ENCODE measurements at places on chromosomes 2 and 18.

GRCh38 chr2:67840460-67841068, 222.2 kb downstream of the C1D start:
- no peak for DNase-seq

GRCh38 chr2:239730897-239731296, 294.2 kb downstream of the NDUFA10 start:
- DNase-seq: no peak

- no peak for DNase-seq
These were observed 72.2 kb downstream of the BCL2L11 start for GRCh38 chr2:111192776-111193368.

DNA sequence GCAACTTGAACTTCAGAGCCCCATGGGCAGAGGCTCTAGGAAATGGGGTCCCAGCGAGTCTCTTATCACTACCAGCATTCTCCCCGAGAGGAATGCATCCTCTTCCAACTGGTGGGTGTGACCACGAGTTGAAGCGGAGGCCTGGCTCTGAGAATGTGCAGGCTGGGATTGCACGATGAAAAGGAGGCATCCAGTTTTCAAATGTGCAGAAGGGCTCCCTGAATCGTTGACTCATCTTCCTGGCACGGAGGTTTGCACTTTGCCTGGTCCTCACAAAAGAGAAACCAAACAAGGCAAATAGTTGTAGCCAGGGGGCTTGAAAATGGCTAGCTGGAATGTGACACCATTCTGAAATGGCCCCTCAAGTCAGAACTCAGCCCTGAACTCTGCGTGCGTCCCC, 216.7 kb downstream of the GLI2 start:
- DNase-seq: no peak

- peak; percentile 63 for DNase-seq
These were observed 35.3 kb downstream of the GALNT1 start for GRCh38 chr18:35616664-35617423.

DNA sequence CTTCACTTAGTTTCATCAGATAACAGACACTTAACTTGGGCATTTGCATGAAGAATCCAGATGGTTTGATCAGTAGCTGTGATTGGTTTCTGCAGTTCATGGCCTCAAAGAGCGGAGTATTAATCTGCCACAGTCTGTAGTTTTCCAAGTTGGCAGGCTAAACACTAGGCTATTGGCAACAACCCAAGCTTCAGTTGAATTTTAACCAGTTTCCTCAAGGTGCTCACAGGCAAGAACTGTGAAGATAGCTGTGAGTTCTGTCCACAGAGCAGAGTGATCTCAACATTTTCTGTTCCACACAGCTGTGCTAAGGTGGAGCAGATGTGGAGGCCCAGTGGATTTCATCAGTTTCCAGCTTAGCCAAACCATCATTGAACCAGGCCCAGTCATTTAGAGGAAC, 469.5 kb upstream of the LINC00305 start:
- DNase-seq: no peak

- no peak for DNase-seq
These were observed 9.4 kb downstream of the NEU4 start for GRCh38 chr2:241818229-241818942.

GRCh38 chr2:56508662-56509061, 324.9 kb downstream of the CCDC85A start:
- no peak for DNase-seq

DNA sequence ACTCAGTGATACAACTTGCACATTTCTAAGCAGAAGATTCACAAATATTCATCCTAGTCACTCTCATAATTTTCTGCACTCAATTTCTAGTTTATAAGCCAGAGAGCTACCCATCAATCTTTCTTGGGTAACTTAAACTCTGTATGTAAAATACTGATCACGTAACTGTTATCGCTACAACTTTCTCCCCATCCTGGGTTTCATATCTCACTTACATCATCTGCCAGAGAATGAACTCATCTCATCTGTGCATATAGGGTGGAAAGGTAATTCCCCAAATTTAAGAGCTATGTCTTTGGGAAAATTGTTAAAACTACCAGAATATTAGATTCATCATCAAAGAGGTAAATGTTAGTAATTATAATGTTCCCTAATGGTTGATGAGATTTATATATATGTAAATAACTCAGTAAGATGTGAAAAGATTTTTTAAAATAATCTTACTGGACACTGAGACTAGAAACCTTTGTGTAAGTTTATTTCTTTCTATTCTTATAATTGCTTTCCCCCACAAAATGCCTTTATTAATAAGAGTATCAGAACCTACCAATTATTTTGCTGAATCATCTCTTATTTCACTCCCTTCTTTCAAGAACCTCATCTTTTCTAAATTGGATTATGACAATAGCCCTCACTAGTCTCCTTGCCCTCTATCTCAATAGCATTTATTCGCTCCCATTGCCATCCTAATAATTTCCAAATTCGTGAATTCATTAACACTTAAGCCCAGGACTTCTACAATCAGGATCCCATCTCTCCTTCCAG, 729.0 kb downstream of the EPHA4 start:
- no peak for DNase-seq

GRCh38 chr2:109457794-109458193, 156.0 kb downstream of the SEPTIN10 start:
- no peak for DNase-seq

DNA sequence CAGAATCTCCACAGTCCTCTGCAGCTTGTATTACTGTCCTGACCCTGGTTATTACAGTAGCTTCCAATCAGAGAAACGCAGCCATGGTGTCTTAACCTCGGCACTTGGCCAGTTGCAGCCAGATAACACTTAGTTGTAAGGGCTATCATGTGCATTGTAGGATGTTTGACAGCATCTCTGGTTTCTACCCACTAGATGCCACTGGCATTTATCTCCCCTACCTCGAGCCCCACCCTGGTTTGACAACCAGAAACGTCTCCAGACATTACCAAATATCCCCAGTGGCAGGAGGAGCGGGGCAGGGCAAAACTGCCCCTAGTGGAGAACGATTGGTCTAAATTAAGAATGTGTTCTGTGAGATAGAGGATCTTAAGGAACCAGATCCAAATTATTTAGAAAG, 13.1 kb downstream of the DSG2 start:
- DNase-seq: no peak

GRCh38 chr2:163132850-163133249, 294.3 kb upstream of the KCNH7 start:
- no peak for DNase-seq

- no peak for DNase-seq
These were observed 61.4 kb downstream of the RBM43 start for GRCh38 chr2:151200277-151200676.

DNA sequence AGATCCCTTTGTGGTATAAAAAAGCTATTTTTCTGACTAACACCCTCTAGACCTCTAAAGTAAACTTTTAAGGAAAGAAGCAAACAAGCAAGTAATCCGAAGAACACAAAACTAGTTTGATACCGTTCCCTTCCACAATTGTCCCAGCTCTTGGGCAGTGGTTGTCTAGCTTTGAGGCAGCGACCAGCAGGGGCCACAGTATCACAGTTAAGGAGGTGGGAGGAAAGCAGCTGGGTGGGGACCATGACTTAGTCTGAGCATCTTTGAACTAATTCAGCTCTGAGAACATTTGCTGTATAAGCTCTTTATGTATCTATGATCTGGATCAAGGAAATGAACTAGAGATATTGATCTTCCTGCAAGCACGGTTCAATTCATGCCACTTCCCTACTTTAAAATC, 51.0 kb downstream of the SF3B1 start:
- no peak for DNase-seq

GRCh38 chr2:104846786-104847585, 6.9 kb upstream of the POU3F3 start:
- no peak for DNase-seq

GRCh38 chr2:230781130-230781797, 68.6 kb downstream of the CAB39 start:
- no peak for DNase-seq

DNA sequence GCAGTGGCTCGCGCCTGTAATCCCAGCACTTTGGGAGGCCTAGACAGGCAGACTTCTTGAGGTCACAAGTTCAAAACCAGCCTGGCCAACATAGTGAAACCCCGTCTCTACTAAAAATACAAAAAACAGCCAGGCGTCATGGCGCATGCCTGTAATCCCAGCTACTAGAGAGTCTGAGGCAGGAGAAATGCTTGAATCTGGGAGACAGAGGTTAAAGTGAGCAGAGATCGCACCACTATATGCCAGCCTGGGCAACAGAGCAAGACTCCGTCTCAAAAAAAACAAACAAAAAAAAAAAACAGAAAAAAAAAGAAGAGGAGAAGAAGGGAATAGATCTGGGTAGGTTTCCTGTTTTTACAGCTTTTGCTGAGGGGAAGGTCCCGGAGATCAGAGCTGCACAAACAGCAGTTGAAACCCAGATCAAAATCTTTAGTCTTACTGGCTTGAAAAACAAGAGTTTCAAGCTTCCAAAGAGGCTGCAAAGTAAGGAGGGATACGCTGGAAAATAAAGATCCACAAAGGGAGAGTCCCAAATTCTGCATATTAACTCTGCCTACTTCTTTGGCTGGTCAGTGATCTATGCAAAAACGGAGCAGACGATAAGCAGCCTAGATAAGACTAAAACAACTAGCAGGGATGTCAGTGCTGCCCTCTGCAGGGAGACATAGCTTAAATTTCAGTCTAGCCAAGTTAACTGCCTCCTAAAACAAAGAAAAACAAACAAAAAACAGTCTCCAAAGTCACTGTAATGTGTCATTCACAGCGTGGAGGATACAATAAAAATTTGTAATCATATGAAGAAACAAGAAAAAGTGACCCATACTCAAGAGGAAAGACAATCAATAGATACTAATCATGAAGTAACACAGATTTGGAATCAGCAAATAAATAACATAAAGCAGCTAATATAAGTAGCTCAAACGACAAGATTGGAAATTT, 74.1 kb downstream of the TLK1 start:
- DNase-seq: peak; percentile 29

DNA sequence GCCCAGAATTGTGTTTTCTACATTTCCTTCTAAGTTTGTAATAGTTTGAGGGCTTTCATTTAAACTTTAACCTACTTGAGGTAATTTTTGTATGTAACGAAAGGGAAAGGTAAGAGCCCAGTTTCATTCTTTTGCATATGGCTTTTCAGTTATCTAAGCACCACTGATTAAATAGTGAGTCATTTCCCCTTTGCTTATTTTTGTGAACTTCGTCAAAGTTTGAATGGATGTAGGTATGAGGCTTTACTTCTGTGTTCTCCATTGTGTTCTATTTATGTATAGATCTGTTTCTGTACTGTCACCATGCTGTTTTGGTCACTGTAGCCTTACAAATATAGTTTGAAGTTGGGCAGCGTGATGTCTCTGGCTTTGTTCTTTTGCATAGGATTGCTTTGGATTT, 944.8 kb upstream of the CNTNAP5 start:
- DNase-seq: no peak

All from stimulated activated CD8-positive, alpha-beta memory T cell treated with anti-CD3 and anti-CD28 coated beads, Interleukin-7, amount 100 ng/mL, for 48 hours (primary cell).